ENCODE measurements at places on chromosomes 11 and 22.

DNA sequence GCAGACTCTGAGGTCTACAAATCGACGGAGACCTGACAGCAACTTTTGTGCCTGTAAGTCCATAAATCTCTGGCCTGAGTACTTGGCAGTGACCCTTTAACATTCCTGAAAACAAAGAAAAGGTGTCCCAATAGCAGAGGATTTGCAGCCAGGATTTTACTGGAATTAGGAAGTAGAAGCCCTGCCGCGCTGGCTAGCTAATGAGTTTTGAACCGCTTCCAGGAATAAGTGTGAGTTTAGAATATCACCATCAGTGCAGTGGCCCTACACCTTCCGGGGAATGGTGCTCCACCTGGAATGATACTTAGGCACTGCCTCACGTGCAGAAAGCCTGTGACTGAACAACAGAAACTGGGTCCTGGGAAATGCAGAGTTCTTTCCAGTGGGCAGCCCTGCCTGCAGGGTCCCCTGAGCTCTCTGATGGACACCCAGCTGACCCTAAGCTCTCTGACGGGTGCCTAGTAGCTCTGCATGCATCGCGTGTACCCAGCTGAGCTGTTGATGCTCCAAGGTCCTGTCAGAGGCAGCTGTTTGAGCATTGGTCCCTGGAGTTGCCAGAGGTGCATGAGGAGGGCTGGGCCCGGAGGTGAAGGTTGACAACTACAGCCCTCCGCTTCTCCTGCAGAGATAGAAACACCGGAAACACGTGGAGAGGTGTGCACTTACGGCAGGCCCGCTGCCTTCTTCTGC lies 380.9 kb downstream of the TBC1D22A start:
- peak; percentile 25 for ATAC-seq

- peak; percentile 5 for ATAC-seq
Measured at GRCh38 chr11:62770778-62771143, 435 bp upstream of the TAF6L start.

GRCh38 chr11:41866525-41866924 lies 407.1 kb upstream of the LRRC4C start:
- ATAC-seq, result no peak

- ATAC-seq, result peak; percentile 15
Measured at GRCh38 chr22:44200855-44201550, 20.3 kb downstream of the PARVG start.

DNA sequence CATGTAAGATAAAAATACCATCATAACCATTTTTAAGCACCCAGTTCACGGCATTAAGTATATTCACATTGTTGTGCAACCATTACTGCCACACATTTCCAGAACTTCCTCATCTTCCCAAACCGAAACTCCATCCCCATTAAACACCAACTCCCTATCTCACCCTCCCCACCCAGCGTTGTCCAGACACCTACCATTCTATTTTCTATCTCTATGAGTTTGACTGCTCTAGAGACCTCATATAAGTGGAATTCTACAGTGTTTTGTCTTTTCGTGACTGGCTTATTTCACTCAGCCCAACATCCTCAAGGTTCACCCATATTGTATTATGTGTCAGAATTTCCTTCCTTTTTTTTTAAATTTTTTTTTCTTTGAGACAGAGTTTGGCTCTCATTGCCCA lies 45.2 kb downstream of the PPFIA1 start:
- ATAC-seq, result no peak

DNA sequence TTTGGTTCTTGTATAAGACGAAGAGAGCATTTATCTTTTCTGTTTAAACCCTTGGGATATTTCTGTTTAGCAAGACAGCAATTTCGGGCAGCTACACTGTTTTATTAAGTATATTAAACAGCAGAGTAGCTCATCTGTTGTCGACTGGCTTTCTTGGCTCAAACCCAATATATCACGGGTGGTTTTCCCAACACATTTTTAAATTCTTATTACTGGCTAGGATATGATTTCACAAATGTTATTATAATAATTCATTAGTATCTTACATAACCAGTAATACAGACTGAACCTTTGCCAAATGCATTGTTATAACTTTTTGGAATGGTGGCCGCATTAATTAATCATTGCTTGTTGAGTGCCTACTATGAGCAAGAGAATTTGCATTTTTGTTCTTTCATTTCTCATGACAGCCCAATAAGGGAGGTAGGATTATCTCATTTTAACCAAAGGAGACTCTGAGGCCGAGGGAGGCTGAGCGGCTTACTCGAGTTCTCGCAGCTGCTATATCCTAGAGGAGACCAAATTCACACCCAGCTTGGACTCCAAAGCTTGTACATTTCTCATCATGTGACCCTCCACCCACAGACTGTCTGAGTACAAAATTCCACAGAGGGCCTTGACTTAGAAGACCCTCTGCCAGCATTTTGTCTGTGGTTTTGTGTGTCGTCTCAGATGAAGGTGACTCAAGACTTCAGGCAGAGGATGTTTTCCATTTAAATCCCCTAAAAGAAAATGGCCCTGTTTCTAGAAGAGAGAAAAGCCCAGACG lies 304.9 kb downstream of the NTM start:
- no peak for ATAC-seq

- ATAC-seq, result no peak
Measured at GRCh38 chr11:40867991-40868632, 591.3 kb downstream of the LRRC4C start.

- peak; percentile 58 for ATAC-seq
Measured at GRCh38 chr11:31959716-31960115, 131.2 kb upstream of the RCN1 start.

- no peak for ATAC-seq
Measured at GRCh38 chr11:93686812-93687211, 25.3 kb downstream of the CEP295 start.
